ENCODE measurements at places on chromosomes 3 and 15.

- no peak for DNase-seq
Observed at GRCh38 chr15:54605556-54605955, 591.2 kb downstream of the RSL24D1 start.

DNA sequence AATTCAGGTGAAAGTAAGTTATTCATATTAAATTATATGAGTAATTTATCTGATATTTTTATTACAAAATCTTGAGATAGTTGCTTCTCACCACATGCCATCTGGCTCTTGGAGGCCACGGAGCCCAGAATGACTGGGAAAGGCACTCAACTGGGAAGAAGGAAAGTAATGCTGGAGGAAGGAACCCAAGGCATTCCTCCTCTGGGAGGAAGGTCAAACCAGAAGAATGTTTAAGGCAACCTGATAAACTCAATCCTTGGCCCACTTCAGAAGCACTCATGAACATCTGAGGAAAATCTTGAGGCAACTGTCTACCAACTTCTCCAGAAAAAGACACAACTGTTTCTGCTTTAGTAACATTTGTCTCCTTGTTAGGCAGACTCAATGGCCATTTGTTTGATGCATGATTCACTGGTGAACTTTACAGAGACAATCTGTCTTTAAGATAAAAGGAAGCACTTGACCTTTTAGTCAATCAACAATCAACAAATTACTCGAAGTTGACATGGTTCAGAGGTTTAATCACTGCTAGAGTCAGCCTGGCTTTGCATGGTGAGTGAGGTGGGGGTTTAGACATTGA lies 261.4 kb upstream of the MME start:
- DNase-seq: no peak

DNA sequence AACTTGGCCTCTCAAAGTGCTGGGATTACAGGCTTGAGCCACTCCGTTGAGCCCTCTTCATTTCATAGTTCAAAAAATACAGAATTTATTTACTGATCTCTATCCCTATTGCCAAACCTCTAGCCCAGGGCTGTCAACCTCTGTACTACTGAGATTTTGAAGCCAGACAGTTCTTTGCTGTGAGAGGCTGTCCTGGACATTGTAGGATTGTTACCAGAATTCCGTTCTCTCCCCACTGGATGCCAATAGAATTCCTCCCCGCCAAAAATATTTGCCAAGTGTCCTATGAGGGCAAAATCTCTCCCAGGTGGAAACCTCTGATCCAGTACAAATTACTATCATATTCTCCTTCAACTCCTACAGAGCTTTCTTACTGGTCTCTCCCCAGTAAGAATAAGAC lies 29.6 kb upstream of the ADAMTS9 start:
- no peak for DNase-seq

GRCh38 chr15:68352401-68353062 lies 75.0 kb downstream of the FEM1B start:
- peak; percentile 25 for DNase-seq

GRCh38 chr15:69451951-69452691 lies 497 bp upstream of the RPLP1 start:
- no peak for DNase-seq

- no peak for DNase-seq
Observed at GRCh38 chr15:42749266-42749665, 12.3 kb upstream of the CDAN1 start.

GRCh38 chr3:158936530-158937113 lies 134.8 kb downstream of the MFSD1 start:
- DNase-seq: no peak

- no peak for DNase-seq
Observed at GRCh38 chr15:49898575-49899283, 220.3 kb downstream of the ATP8B4 start.

DNA sequence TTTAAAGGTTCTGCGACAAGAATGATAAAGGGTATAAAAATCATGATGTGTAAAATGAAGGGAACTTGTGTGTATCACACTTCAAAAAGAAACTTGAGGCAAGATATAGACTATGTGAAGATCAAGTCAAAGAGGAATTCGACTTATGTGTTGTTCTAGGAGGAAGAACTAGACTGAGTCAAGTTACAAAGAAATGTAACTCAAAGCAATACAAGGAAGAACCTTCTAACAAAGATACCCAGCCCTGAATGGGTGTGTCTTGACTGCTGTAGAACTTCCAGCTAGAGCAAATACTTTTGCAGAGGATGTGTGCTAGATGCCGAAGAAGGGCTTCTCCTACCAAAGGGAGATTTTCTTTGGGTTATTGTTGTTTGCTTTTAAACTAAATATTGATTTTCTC lies 2.4 kb downstream of the SLC49A4 start:
- DNase-seq: no peak
